ENCODE measurements at places on chromosomes 3 and 15.
A peak's percentile ranks its signal among the peaks of the same experiment; 100 is the strongest.

DNA sequence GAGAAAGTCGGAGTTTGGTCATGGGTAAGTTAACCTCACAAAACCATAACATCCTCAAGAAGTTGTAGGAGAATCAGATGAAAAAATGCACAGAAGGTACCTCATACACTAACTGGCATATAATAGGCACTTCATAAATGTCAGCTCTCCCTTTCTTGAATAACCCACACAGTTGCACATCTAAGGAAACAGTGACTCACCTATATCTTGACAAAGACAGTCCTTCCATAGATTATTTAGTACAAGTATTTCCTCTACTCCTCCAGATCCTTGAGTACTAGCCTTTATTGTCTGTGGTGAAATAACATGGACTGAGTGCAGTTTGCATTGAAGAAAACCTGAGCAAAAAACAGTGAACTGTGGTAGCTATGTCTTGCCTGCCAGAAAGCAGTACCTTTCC is 46.6 kb downstream of the MAGI1 start:
- no peak for DNase-seq

GRCh38 chr15:96457841-96458240 is 127.3 kb downstream of the NR2F2 start:
- DNase-seq, result no peak

- no peak for DNase-seq
Measured at GRCh38 chr15:73891328-73892315, 18.3 kb downstream of the TBC1D21 start.

DNA sequence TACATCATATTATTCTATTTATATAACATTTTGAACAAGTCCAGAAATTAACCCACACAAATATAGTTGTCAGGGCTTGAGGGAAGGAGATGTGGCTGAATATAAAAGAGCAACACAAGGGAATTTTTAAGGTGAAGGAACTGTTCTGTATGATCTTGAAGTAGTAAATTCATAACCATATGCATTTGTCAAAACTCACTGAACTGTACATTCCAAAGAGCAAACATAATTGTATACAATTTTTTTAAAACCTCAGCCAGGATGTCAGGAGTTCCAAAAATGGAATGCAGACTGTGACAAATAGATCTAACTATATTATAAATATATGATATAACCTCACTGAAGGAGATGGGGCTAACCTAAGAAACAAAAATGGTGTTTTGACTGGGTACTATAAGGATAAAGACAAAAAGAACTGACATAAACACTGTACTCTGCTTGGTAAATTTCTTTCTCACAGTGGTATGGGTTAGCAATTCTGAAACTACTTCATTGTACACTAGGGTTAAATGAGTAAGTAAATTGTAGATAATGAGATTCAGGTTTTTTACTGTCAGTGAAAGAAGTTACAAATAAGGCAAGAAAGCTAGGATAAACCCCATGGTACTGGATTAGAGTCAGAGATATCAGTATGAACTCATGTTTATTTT is 14.4 kb downstream of the GOLGB1 start:
- no peak for DNase-seq

- DNase-seq, result no peak
Measured at GRCh38 chr3:55525436-55525835, 38.3 kb upstream of the WNT5A start.

DNA sequence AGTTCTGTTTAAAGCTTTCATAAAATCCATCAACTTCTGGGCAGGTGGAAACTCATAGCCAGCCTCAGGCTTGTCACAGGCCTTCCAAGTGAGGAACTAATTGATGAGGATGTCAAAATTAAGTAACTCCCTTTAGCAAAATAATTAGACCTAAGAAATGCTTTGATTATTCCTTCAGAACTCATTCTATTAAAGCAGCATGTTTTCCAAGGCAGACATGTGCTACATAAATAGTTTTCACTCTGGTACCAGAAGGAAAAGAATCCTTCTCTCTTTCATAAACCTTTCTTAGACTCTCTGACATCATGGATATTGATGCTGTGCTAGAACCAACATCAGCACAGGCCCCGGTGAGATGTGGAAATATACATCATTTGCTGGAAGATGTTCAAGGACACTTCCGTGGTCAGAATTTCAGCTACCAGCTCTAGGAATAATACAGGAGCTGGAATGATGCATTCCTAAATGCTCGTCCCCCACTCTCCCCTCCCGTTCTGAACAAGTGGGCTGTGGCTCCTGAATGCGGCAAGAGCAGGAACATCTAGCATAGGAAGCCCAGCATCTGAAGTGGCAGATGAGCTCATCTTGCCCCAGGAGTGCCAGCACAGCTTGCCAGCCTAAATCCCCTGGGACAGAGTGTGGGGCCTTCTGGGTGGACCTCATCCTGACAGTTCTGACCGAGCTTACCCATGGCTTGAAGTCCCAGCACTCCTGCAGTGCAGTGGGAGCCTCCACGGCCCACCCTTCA is 82.4 kb downstream of the WWTR1 start:
- DNase-seq, result peak; percentile 49

DNA sequence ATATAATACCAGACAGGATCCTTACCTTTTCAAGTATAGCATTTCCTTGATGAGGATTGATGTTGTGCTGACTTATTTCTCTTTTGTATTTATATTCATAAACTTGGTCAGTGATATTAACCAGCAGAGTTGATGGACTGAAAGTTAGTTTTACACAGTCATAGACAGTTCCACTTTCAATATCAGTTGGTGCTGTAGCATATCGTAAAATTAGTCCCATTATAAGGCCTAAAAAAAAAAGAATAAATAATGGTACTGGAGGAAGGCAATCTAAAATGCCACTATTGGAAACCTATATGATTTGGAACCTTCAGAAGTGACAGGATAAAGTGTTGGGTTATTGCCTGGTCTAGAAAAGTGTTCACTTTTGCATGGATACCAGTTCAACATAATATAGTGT is 16.3 kb downstream of the SLC9A9 start:
- no peak for DNase-seq

DNA sequence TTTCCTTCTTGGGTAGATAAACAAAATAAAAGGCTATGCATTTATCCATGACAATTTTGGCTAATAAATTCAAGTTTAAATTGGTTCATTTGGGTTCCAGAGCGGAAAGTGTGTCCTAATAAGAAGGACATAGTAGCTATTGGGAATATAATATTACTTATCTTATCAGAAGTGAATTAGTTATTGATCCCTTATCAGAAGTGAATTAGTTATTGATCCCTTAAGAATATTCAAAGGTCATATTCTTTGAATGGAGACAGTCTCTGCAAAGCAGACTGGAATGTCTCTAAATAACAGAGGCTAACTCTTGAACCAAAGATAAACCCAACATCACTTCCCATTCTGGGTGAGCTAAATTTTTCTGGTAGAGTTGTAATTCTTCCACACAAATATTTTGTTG is 290.7 kb upstream of the BCHE start:
- no peak for DNase-seq

- DNase-seq, result no peak
Measured at GRCh38 chr15:83030021-83030420, 18.6 kb upstream of the C15orf40 start.

- DNase-seq, result no peak
Measured at GRCh38 chr15:68800875-68801274, 19.8 kb downstream of the ANP32A start.

- DNase-seq, result no peak
Measured at GRCh38 chr3:196193736-196194541, 17.3 kb downstream of the ZDHHC19 start.

DNA sequence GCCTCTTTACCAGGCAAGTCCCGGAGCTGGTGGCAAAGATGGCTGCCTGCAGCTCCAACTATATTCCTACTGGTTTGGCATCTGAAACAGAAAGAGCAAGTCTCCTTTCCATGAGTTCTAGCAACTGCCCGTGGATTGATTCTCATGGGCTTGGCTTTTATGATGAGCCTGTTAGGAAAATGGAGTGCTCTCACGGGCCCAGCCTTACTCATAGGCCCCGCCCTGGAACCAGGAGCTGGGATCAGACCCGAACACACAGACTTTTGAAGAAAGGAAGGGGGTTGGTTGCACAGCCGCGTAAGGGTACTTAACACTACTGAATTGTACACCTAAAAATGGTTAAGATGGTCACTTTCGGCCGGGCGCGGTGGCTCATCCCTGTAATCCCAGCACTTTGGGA is 2.9 kb downstream of the NRROS start:
- DNase-seq, result no peak
